ENCODE measurements at places on chromosomes 13 and 19.

GRCh38 chr13:83151308-83151660 is 731.0 kb downstream of the SLITRK1 start:
- DNase-seq: no peak

GRCh38 chr19:38298821-38299680 is 5.0 kb upstream of the C19orf33 start:
- DNase-seq: no peak

- DNase-seq: no peak
Measured at GRCh38 chr19:18842166-18842565, 10.4 kb downstream of the UPF1 start.

DNA sequence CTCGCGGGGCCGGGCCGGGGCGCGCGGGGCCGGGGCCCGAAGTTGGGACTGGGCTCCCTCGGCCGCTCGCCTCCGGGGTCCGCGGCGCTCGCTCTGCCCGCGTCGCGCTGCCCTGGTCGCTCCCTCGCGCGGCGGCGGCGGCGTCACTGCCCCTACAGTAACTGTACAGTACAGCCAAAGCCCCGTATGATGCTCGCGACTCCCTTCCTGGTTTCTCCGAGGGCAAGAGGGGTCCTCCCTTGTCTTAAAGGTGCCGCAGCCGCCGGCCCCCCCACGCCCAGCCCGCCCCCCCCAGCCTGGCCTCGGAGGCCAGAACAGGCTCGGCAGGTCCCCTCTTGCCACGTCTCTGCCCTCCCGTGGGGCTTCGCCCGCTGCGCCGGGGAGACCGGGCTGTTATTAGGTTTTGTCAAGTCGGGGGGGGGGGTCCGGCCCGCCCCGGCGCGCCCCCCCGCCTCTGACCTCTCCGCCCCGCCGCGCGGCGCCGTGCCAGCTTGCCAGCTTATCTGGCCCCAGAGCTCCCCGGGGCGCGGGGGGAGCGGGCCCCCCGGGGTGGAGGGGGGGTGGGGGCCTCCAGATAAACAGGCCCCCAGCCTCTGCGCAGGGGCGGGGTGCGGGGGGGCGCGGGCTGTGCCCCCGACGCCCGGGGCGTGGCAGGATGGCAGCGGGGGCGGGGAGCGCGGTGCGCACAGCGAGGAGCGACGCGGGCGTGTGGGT is at the start of gene ZBTB7A:
Gene ZBTB7A (minus strand): TSS at position 218 of the 714 bp plus-strand sequence. CDS start 11,667 bp downstream, outside the sequence.
- no peak for DNase-seq

DNA sequence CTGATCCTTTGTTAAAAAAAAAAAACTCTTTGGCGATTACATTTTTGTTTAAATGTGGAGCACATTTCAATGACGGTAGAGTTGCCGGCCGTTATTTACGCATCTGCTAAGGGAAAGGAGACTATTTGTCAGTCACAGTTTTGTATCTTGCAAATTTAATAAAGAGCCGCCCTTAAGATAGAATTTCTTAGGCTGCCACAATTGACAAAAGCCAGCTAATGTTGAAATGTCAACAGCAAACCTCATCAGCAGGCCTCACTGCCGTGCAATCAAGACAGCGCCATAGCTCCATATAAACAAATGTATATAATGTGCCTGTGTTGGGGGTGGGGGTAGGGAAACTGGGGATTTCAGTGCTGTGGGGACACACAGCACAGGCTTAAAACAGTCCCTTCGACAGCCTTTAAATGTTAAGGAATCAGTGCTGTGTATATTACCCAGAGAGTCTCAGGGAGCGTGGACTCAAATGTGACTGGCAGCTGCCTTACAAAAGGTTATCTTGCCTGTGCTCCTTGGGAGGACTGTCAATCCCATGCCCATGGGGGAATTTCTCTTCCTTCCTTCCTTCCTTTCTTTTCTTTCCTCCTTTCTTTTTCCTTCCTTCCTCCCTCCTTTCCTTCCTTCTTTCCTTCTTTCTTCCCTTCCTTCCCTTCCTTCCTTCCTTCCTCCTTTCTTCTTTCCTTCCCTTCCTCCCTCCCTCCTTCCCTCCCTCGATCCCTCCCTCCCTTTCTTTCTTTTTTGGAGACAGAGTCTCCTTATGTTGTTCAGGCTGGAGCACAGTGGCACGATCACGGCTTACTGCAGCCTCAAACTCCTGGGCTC is 108.0 kb downstream of the URI1 start:
- DNase-seq: no peak

DNA sequence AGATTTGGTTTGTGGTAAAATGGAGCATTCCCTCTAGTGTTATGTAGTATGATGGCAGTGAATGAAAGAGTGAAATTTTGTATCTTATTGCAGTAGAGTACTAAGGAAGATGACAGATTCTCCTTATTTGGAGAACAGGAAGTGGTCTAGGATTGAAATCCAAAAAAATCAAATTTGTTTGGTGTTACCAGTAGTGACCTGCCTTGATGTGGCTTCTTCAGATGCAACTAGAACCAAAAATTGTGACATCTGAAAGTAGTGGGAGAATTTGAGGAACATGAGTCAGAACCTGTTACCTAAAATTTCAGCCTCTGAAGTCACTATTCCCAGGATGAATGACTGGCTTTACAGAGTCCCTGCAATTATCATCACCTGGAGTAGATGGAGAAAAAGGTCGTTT is 165.9 kb downstream of the KLF5 start:
- no peak for DNase-seq

DNA sequence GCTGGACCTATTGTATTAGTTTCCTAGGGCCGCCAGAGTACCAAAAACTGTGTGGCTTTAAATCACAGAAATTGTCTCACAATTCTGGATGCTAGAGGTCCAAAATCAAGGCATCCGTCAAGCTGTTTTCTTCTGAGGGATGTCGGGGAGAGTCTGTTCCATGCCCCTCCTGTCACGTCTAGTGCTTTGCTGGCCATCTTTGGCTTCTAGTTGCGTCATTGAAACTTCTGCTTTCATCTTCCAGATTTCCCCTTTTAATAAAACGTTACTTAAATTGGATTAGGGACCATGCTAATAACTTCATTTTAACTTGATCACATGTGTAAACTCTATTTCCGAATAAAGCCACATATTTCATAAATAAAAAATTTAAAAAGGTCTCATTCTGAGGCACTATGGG is 47.5 kb downstream of the TRPM4 start:
- no peak for DNase-seq

GRCh38 chr19:18975011-18975410 is 34.0 kb upstream of the HOMER3 start:
- DNase-seq: no peak

- DNase-seq: no peak
Measured at GRCh38 chr19:19514215-19514657, 1.1 kb downstream of the TSSK6 start.

GRCh38 chr19:4577020-4577782 is 17.7 kb upstream of the SEMA6B start:
- no peak for DNase-seq

DNA sequence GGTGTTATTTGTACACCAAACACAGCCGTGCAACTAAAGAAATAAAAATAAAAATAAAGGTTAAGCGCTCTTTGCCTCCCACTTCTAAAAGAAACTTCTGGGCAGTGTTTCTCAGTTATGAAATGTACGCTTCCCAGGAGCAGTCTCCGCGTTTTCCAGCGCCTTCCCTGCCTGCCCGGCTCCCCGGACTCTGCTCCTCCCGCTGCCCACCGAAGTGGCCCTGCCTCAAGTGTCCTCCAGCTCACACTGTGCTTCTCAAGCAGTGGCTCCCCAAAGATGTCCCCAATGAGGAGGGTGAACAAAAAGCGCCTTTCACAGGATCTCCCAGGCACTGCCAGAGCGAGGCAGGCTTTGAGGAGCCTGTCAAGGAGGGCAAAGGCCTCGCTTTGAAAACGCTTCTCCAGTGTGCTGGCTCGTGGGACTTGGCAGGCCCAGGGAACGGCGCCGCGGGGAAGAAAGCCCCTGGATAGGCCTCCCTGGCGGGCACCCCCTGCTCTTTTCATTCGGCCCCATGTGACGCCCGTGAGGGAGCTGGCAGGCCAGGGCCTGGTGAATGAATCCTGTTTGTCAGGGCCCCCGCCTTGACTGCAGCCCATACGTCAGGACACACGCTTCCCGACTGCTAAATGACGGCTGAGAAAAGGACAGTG is 187.1 kb downstream of the FOXO1 start:
- DNase-seq: no peak

- DNase-seq: no peak
Measured at GRCh38 chr19:39768786-39769185, 9.9 kb upstream of the LEUTX start.

- no peak for DNase-seq
Measured at GRCh38 chr13:78832461-78832860, 173.5 kb upstream of the OBI1 start.

DNA sequence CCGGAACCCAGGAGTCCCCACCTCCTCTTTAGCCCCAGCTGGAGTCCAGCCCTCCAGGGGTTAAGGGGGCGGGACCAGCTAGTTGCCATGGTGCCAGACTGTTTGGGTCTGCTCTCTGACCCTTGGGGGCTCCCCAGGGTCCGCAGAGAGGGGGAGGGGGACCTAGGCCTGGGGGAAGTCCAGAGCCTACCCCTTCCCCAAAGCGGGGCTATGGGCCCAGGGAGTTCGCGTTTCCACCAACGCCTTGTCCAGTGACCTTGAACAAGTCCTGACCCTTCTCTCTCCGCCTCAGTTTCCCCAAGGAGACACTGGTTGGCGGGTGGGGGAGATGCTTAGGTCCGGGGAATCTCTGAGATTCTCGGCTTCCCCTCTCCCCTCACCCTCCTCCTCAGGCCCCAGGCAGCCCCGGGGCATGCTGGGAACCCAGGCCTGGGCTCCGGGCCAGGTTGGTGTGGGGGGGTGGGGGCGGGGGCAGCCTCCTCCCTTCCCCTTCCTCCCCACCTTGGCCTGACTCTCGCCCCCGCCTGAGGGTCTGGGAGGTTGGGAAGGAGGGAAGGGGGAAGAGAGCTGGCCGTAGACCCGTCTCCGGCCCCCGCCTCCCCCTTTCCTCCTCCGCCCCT is 2.6 kb upstream of the SPACA6 start:
- DNase-seq: no peak

DNA sequence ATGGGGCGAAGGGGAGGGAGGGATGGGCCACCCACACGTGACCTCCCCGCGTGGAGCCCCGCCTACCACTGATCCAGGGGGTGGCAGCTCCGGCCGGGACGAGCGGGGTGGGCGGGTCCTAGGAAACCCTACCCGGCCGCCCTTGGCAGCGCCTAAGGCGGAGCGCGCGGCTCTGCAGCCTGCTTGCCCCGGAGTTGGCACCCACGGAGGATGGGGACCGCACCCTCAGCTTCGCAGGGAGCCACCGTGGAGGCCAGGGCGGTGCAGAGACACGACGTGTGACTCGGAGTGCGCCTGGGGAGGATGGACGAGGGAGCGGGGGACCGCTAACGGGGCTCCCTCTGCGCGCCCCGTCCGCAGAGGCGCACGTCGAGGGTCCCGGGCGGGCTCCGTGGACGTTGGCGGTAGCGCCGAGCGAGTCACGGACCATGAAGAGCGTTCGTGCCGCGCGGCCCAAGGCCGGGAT is at the start of gene RGS9BP:
Gene RGS9BP (plus strand): TSS at position 129 of the 466 bp plus-strand sequence. CDS start 416 bp downstream, outside the sequence.
- DNase-seq: peak; percentile 13

- no peak for DNase-seq
Measured at GRCh38 chr13:35554972-35555623, 78.6 kb upstream of the MAB21L1 start.

- no peak for DNase-seq
Measured at GRCh38 chr13:113999618-113999910, 25.7 kb upstream of the C13orf46 start.

DNA sequence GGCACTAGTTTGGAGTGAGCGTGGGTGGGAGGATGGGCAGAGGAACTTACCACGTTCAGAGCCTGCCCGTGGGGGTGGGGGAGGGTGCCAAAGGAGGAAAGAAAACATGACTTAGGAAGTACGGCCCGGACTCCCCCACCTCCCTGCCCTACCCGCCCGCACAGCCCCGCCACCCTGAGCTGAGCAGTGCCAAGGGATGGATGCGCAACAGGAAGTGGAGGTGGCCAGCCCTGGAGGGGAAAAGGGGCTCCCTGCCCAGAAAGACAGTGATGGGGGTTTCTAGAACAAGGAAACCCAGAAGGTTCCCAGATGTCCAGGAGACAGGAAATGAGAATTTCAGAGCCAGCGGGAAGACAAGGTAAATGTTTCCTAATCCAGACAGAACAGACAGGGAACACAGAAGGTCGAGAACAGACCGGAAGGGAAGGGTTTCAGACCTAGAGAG is 6.3 kb downstream of the TEAD2 start:
- no peak for DNase-seq

DNA sequence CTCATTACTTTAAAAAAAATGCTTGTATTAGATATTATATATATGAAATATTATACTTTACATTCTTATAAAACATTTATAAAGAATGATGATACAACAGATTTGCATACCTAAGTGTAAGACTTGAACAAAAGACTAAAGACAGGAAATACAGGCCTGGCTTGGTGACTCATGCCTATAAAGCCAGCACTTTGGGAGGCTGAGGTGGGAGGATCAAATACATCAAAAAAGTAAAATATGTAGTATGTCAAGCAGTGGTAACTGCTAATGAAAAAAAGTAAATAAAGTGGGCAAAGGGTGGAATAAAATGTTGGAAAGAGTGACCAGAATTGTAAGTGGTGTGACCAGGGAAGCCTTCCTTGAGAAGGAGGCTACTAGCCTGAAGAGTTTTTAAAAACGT is 133.7 kb downstream of the GGACT start:
- no peak for DNase-seq

- DNase-seq: no peak
Measured at GRCh38 chr13:86946734-86947133, 724.4 kb upstream of the SLITRK5 start.

DNA sequence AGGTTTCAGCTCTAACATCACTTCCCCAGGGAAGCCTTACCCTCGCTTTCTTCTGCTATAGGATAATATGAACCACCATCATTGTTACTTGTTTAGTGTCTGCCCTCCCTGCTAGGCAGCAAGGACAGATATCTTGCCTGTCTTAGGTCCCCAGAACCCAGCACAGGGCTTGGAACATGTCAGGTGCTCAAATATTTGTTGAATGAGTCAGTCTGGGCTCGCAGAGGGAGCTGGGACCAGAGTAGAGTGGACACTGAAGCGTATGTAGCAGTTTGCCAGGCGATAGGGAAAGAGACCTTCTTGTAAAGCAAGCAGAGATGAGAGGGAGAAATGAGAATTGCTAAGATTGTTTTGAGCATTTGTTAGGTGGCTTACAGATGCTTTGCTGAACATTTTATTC is 11.7 kb downstream of the BCKDHA start:
- DNase-seq: no peak

DNA sequence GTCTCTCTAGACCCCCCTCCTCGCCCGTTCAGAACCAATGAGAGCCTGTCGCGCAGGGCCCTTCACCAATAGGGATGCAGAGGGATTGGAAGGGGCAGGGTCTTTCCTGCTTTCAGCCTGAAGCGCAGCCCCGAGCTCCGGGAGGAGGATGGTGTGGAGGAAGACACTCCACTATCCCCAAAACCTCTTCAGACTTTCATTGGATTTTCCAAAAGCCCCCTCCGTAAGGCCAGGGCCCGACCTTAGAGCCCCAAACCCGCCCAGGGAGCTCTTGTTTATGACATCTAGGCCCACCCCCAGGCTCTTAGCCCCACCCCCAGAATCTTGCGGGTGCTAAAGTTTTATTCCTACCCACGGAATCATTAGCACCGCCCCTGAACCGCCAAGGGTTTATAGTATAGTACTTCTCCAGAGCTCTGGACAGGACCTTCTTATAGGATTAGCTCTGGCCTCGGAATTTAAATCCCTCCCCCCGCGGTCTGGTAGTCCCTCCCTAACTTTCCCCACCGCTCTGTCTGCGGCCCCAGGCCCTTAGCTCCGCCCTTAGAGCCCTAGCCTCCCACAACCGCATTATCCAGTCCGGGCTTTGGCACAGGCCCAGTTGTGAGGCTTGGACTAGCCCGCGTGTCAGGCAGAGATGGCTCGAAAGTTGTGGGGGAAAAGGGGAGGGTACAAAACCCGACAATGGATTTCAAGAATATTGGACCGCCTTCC is 6.6 kb upstream of the EML2 start:
- DNase-seq: peak; percentile 85
